ENCODE measurements at places on chromosomes 2 and 18. TPM values are rescaled to one million over a fixed set of nuclear protein-coding genes. Genes with fewer than 3 reads are reported as not detected.

CCDC141 gene
- under 0.01 TPM for total RNA-seq

IL36A gene
- not detected for total RNA-seq

CCL20 gene
- total RNA-seq = not detected

SERPINB4 gene
- 0.99 TPM for total RNA-seq

SLC40A1 gene
- 5.5 TPM for total RNA-seq

FEV gene
- not detected for total RNA-seq

NT5C1B gene
- total RNA-seq = 0.78 TPM

ZNF521 gene
- total RNA-seq = 25.3 TPM

MATN3 gene
- total RNA-seq = 0.78 TPM

REG1B gene
- total RNA-seq = 0.38 TPM

ADD2 gene
- 0.23 TPM for total RNA-seq

IHH gene
- 2.0 TPM for total RNA-seq

EPHA4 gene
- 24.8 TPM for total RNA-seq

ONECUT2 gene
- total RNA-seq = 0.49 TPM

ZNF514 gene
- 13.1 TPM for total RNA-seq

SCN7A gene
- total RNA-seq = 0.38 TPM

PRSS56 gene
- 0.59 TPM for total RNA-seq

CAPN10 gene
- 25.0 TPM for total RNA-seq

XDH gene
- 0.10 TPM for total RNA-seq
